ENCODE measurements at places on chromosomes 4 and X.

DNA sequence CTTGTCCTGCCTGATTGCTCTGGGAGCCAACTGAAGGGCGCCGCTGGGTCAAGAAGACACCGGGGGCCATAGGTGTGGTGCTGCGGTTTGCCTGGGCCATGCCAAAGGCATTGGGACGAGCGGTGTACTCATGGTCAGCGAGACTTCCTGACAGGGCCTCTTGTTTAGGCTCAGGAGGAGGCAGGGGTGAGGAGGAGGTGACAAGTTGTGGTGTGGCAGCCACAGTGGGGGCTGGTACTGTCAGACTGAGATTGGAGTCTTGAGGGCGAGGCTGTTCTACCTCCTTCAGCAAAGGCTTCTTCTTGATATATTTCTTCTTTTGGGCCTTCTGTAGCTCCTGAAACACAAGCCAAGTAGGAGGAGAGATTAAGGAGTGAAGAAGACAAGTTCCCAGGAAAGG is 104.1 kb downstream of the PHF8 start:
- DNase-seq: no peak

- DNase-seq: no peak
Observed at GRCh38 chr4:123706973-123707372, 310.4 kb downstream of the SPRY1 start.

DNA sequence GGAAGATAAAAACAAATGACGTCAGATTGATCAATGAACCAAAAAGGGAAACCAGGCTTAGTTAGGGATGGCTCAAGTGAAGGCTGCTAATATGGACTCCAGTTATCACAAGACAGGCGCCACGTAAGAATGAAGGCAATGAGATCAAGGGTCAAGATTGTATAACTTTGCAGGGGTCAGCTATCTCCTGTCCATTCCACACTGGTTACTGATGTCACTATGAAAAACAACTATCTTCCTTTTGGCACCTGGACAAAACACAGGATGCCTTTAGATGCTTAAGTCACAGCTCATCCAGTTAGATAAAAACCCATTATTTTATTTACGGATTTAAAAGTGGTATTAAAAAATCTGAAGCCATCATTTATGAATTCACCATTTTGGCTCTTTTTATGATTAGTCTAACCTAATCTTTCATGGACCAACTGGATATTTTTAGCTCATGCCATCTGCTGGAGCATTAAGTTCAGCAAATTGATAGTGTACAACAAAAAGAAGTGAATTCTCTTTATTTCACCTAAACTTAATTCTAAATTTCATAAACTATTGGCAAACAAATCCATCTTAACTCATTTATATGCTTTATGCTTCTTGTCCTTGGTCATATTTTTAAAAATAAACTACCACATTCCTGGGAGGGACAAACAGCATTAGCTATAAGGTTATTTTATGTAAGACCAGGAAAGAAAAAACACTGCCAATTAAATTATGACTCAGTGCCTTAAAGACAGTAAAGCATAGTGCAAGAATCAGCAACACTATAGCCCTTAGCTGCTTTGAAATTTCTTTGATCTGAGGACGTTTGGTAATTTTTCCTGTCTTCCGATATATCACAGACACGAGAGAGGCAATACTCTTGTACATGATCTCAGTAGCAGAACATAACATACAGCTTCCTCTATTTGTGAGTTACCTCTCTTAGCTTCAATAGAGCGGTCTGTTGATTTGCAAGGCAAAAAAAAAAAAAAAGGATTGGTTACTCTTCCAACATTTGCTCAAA is 27.0 kb downstream of the DHX15 start:
- DNase-seq: no peak

GRCh38 chr4:10947898-10948297 is 263.3 kb upstream of the CLNK start:
- DNase-seq: no peak

DNA sequence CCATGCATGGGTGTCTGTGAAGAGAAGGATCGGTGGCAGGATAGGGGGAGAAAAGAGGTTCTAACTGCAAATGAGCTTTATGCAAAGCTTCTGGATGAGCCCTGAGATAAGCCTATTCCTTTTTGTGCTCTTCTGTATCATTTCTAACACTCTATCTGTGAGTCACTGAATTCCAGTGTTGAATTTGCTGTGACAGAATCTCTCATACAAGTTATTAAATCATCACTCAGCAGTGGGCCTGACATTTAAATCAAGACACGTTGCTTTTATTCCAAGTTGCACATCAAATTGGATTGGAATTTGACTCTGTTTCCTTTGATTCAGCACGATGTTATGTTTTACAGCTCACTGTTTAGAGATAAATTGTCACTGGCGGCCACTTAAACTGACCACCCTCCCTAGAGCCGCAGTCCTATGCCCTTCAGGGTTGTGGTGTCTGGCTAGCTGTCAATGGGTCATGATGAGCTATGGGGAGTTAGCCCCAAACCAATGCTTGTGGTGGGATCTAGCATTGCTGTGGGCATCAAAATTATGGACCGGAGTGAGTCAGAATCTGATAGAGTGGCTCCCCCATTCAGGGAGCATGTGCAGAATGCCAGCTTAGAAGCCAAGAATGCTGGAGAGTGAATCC is 42.7 kb downstream of the LHFPL1 start:
- no peak for DNase-seq

DNA sequence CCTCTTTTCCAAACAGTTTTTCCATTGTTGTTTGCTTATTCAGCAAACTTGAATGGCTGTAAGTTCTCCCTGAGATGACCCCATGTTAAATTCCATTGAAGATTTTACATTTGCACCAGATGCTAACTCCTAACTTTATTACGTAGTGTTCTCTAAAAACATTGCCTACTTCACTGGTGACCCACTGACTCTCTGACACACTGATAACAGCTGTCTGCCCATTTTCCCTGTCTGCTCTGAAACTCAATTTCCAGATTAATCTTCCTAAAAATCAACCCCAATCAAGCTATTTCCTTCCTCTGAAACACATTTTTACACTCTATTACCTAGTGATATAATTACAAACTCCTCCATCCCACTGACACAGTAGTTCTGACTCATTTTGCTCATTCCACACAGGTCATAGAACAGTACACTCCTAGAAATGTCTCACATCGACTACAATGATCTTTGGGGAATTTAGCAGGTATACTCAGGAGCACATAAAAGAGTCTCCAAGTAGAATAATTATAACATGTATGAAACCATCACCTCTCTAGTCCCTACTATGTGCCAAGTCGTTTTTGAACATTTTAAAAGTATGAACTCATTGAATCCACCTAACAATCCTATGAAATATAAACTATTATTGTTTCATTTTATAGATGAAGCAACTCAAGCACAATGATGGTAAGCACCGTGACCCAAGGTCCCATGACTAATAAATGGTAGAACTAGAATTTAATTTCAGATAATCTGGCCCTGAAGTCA is 210.9 kb downstream of the SLIT2 start:
- no peak for DNase-seq

DNA sequence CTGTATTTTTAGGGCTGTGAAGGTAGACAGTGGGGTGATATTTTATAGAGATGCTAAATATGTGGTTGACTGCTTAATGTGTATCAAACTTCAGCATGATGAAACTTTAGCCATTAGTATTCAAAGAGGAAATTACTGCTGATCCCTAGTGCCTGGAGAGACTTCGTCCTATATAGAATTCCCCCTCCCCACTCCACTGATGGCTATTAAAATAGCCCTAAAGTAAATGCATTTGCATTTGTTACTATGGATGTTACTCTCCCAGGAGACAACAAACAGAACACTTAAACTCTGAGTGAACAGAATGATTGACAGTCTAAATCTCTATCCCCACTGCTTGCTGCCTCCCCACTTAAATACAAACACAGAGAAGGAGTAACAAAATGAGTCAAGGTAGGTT is 39.1 kb downstream of the ADGRL3 start:
- DNase-seq: no peak

GRCh38 chr4:56445699-56446098 is 9.6 kb downstream of the PAICS start:
- DNase-seq: no peak

- DNase-seq: no peak
Observed at GRCh38 chr4:100076753-100077152, 113.5 kb downstream of the DDIT4L start.

DNA sequence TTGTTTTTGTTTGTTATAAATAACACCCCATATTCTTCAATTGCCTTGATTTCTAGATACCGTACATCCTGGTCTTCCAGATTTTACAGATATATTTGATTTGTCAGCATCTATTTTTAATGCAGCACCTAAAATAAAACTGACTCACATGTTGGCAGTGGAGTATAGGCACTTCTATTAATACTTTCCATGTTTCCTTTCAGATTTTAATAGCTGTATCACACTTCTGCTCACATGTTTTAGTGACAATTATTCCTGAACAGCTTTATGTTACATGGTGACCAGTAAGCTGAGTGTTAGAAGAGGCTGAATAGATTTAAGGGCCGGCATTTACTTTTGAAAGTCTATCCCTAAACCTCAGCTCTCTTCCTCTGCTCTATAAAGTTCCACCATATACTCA is 46.1 kb downstream of the C4orf46 start:
- no peak for DNase-seq

DNA sequence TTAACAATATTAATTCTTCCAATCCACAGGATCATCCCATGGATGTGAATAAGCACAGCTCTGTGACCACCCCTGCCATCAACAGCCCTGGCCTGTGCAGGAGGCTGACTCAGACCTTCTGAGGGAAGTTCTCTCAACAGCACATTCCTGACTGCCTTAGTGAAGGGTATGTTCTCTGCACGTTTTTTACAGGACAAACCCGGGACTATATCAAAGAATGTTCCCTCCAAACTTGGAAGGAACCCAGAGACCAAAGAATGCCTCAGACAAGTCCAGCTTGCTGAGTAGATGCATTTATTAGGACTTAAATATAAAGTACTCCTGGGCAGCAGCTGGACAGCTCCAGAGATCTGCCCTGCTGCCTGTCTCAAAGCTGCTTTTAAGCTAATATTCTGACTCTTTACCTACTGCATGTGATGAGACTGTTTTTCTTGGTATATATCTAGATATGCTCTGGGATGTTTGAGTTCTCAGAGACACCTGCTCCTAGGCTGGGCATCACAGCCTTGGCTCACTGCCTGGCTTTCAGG is 1127.8 kb upstream of the PRKX start:
- DNase-seq: no peak

DNA sequence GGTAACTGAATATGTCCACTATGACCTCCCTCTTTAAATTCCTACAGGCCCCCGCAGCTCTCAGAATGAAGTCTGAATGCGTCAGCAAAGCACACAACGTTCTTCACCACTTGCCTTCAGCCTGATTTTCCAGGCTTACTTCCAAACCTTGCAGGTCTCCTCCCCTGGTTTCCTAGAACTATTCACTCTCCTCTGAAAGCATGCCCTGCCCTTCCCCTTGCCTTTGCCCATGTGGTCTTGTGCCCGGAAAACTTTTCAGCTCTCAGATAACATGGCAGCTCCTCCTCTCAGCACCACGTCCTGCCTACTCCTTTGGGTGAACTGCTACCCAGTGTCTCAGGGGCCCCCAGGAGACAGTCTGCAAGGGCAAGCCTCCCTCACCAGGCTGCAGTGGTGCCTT is 268.5 kb upstream of the LDB2 start:
- DNase-seq: peak; percentile 36

DNA sequence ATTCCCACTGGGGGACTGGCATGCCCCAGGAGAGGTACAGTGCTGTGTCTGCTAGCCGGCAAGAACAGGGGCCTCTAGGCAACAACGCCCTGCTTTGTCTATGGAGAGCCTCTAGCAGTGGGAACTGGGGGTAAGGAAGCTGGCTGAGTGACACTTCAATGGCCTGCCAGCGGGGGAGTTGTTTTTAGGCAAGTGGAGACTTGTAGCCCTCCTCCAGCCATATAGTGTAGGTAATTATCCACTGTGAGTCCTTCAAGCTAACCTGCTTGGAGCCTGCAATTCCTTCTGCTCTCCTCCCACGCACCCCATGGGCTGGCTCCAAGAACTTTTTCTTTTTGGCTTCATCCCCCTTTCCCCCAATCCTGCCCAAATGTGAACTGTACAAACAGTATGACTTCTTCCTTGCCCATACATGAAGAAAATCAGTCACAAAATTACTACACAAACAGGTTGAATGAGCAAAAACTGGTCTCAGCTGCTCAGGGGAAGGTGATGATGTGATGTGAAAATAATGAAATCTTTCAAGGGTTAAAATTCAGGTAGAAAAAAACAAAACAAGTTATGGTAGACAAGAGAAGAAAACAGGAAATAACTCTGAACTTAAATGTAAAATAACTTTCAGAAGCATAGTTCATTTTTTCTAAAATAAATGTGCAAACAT is 33.1 kb downstream of the LEF1 start:
- DNase-seq: no peak

DNA sequence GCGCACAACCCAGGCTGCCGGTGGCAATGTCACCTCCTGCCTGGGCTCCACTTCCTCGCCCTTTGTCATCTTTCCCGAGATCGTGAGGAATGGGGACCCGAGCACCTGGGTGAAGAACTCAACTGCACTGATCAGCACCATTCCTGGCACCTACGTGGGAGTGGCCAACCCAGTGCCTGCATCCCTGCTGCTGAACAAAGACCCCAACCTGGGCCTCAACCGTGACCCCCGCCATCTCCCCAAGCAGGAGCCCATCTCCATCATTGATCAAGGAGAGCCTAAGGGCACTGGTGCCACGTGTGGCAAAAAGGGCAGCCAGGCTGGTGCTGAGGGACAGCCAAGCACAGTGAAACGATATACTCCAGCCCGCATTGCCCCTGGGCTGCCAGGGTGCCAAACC is 32.3 kb downstream of the BCORL1 start:
- DNase-seq: no peak

DNA sequence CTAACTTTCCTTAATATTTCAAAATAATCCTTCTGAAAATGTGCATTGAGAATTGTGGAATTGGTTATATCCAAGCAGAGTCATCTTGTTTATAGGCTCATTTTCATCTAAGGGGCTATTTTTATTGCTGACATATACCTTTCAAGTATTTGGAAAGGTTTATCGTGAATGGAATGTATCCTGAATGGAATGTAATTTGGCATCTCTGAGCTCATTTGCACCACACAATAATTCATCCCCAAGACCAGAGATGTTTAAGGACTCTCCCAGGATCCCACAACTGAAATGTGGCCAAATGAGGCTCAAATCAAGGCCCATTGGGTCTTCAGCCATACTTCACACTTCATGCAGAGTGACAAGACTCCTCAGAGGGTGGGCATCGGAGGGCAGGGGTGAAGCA is 7.5 kb upstream of the SETD7 start:
- no peak for DNase-seq

- no peak for DNase-seq
Observed at GRCh38 chr4:147824884-147825283, 93.0 kb downstream of the ARHGAP10 start.
